ENCODE measurements at places on chromosomes 4 and X.

DNA sequence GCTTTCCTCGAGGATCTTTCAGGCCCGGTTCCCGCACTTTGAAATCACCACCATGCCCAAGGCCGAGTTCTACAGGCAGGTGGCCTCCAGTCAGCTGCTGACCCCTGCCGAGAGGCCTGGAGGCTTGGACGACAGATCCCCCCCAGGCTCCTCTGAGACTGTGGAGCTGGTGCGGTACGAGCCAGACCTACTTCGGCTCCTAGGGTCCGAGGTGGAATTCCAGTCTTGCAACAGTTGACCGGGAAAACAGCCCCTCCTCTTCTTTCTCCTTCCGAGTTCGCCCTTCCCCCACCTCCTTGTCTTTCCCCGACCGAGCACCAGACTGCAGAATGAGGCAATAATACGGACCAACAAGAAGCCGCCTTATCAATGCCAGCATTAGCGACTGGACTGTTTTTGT is 54.4 kb downstream of the ELF4 start:
- DNase-seq = no peak

- no peak for DNase-seq
Observed at GRCh38 chrX:28709421-28709820, 122.2 kb downstream of the IL1RAPL1 start.

GRCh38 chr4:143558823-143559756 is 45.6 kb downstream of the SMARCA5 start:
- peak; percentile 55 for DNase-seq

DNA sequence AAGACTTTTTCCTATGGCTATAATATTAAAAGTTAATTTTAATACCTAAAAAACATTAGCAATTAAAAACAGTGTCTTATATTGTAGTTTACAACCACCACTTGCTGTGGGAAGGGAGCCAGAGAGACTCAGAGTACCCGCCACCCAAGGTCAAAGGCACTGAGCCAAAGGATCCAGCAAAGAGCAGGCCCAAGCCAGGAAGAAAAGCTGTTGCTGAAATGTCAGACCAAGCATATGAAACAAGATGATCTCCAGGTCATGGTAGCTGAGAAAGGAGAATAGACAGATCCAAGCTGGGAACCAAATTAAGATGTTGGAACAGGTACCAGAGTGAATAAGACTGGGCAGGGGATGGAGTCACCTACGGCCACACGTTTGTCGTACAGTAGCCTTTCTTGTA is 18.8 kb upstream of the ATOH1 start:
- no peak for DNase-seq

- DNase-seq = no peak
Observed at GRCh38 chr4:53461244-53461643, 83.8 kb downstream of the FIP1L1 start.

DNA sequence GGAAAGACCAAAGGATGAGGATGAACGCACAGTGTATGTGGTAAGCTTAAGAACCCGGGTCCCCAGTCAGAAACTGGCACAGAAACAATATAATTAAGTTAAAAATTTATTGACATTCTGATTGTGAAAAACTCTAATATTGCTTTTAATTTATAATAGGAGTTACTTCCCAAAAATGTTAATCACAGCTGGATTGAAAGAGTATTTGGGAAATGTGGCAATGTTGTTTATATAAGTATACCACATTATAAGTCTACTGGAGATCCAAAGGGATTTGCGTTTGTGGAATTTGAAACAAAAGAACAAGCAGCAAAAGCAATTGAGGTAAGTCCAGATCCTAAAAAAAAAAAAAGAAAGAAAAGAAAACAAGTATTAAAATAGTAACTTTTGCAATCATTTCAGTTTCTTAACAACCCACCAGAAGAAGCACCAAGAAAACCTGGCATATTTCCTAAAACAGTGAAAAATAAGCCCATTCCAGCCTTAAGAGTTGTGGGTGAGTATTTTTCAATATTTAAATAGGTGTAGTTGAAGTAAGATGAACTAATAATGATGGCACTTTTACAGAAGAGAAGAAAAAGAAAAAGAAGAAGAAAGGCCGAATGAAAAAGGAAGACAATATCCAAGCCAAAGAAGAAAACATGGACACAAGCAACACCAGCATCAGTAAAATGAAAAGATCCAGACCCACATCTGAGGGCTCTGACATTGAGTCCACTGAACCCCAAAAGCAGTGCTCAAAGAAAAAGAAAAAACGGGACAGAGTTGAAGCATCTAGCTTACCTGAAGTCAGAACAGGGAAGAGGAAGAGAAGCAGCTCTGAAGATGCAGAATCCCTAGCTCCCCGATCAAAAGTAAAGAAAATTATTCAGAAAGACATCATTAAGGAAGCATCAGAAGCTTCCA is 9.9 kb downstream of the LARP7 start:
- no peak for DNase-seq

- no peak for DNase-seq
Observed at GRCh38 chr4:51884055-51884454, 41.1 kb downstream of the DCUN1D4 start.

- DNase-seq = no peak
Observed at GRCh38 chr4:110823251-110823650, 200.4 kb upstream of the PITX2 start.

DNA sequence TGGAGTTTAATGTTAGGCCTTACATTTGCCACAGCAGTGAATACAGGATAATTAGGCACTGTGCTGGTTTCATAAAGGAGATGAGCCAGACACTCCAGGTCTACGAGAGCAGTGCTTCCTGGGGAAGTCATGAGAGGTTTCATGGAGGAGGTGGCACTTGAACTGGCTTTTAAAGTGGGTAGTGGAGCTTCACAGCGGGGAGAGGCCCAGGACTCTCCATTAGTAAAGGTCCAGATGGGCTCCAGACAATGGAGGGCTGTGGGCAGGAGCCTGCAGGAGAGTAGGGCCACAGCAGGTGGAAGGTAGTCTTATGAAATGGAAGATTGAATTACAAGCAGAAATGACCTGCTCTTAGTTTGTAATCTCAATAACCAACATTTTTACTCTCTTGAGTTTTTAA is 29.0 kb downstream of the CLDN22 start:
- DNase-seq = no peak

GRCh38 chrX:101230636-101231035 is 11.1 kb downstream of the DRP2 start:
- no peak for DNase-seq

- no peak for DNase-seq
Observed at GRCh38 chr4:181162676-181163075, 1080.5 kb upstream of the TENM3 start.

- no peak for DNase-seq
Observed at GRCh38 chr4:183580370-183580769, 75.5 kb downstream of the ING2 start.

- no peak for DNase-seq
Observed at GRCh38 chr4:148311526-148311925, 130.7 kb downstream of the NR3C2 start.

- no peak for DNase-seq
Observed at GRCh38 chr4:3413217-3413671, 28.5 kb upstream of the HGFAC start.

DNA sequence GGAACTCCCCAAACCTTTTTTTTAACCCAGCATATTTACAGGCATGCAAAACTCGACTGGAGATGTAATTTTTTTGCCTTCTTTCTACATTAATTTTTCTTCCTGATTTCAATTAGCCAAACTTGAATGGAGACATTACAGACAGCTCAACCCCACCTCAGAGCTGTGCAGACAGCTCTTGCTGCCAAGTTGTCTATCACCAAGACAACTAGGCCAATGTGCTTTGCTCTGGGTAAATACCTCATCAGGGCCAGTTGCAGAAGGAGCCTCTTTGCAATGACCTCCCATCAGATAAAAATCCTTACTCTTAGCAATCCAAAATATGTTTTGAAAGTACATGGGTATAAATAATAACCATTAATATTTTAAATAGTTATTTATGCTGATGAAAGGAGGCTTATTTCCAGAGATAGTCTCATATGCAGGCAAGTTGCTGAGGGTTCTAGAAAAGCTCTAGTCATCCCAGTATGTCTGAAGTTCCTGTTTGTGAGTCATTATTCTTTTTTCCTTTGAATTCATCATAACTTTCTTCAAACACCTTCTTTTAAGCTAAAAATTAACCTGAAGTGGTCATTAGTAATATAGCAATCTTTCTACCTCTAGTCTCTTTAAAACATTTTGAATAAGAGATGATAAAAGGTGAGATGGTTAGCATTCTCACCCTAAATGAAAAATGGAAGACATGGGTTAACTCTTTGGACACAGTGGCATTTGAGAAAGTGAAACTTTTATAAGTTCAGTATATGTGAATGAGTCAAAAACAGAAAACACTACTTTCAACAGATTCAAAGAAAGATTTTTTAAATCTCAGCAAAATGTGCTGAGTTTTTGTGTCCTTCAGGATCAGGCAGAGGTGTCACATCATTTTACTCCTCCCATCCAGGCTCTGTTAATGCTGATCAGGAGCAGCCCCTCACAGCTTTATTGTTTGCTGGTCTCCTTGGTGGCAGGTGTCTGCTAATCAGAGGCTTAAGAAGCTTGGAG is 475.5 kb upstream of the FGF16 start:
- no peak for DNase-seq

GRCh38 chr4:2806390-2807355 is 13.8 kb downstream of the SH3BP2 start:
- no peak for DNase-seq

DNA sequence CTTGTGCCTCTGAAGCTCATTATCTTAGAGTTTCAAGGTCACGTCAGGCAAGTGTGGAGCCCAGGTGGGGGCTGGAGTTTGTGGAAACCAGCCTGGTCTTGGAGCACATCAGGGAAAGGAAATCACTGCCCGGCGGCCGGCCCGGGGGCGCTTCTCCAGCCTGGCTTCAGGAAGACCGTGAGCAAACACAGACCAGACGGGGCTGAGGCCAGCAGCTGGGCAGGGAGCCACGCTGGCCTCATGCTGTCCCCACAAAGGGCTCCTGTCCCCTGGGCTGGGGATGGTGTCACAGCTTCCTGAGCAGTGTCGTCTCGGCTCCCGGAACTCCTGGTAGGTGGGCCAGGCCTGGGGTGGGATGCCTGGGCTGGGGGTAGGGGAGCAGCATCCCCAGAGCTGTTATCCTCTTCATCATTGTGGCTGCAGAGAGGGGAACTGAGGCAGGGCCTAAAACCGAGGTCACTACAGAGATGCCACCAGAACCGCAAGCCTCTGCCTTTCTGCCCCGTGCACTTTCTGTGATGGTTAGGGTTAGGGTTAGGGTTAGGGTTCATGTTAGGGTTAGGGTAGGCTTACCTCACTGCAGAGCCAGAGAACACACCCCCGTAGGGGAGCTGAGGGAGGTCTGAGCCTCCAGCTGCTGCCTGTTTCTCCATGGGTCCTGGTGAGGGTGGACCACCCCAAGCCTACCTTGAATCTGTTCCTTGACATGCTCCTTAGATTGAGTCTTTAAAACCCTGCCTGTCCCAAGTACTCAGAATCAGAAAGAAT is 77.5 kb downstream of the HTRA3 start:
- no peak for DNase-seq

DNA sequence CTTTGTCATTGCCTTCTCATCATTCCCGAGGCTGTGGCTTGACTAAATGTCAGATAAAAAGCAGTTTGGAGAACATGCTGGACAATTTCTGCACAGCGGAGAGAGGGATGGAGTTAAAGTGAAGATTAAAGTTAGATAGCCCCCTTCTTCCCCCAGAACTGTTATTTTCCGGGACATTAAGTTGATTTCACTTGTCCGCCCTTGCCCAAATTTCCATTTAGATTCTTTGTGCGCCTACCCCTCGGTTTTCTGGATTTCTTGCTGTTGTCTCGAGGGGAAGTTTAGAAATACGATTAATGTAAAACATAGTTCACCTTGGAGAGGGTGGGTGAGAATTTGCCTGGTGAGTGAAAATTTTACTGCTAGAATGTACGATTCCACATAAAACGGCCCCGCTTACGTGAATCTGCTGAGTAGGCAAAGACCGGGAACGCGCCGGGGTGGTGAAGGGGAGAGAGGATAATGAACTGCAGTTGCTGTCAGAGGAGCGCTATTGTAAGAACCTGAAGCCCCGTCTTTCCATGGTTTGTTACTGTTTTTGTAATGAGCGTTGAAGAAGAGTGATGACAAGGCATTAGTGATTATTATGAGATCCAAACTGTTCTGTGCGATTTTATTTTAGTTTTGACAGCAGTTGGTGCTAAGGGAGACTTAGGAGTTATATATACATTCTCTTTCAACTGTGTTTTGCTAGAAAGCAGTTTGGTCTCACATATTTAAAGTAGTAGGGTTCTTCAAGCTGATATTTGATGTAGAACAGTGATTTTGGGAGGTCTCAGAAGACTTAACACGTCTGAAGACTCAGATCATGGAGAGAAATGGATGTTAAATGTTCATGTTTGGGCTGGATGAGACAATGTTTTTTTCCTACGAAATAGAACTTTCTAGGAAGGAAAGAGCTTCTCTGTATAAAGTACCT is 73.0 kb downstream of the AFF1 start:
- peak; percentile 21 for DNase-seq

- DNase-seq = no peak
Observed at GRCh38 chr4:5188130-5188529, 136.8 kb downstream of the STK32B start.

GRCh38 chr4:1012034-1012739 is 761 bp downstream of the FGFRL1 start:
- no peak for DNase-seq

DNA sequence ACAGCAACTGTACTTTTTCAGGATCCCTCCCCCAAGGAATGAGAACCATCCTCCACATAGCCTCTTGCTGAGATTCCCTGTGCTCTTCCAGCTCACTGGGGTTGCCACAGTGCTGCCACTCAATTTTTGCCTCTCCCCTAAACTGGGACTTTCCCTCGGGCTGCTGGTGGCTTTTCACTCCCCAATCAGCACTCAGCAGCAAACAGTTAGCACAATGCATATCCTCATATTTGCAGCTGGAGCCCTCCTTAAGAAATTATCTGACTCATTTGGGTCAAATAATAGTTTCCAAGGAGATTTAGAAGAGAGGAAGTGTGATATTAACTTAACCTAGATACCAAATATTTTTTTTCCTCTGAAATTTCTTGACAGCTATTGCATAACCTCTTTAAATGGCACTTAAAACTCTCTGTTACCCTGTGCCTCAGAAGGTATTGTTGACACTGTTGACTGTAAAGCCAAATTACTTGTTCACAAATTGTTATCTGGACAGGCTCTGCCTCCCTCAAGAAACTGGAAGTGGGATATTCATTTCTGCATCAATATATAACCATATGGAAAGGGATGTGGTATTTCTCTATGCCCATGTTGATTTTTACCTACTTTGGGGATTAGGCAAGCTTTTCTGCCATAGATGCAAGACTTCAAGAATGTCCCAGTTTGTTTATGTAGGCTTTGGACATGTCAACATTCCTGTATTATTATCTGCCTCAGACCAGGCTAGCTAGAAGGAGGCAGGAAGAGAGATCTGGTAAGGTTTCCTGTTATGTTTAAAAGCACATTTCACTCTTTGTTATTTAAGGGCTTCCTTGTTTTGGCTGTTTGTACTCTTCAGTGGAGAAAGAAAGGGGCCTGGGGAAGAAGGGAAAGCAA is 58.0 kb downstream of the SEPTIN11 start:
- no peak for DNase-seq

DNA sequence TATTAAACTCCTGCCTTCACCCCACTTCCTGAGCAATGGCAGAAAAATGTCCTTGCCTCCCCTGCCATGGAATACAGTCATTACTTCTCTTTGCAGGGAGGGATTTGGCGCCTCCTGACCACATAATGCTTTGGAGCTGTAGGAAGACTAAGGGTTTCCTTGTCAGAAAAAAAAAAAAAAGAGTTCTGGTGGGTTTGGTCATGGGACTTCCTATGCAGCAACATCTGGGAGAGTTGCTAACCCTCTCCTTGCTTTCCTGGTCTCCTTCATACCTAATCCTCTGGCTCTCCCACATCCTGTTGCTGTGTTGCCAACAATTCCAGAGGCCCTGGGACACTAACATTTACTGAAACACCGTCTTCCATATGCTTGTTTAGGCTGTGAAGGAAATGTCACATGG is 75.1 kb upstream of the MBNL3 start:
- DNase-seq = no peak

- DNase-seq = no peak
Observed at GRCh38 chrX:134525086-134525792, 65.3 kb downstream of the HPRT1 start.

Measured in stimulated activated CD8-positive, alpha-beta memory T cell treated with anti-CD3 and anti-CD28 coated beads, Interleukin-4, amount 100 ng/mL, for 1 hour (primary cell).